ENCODE measurements at places on chromosomes 5 and 9.

GRCh38 chr9:37302277-37302676, 120.2 kb upstream of the GRHPR start:
- peak; percentile 58 for DNase-seq

DNA sequence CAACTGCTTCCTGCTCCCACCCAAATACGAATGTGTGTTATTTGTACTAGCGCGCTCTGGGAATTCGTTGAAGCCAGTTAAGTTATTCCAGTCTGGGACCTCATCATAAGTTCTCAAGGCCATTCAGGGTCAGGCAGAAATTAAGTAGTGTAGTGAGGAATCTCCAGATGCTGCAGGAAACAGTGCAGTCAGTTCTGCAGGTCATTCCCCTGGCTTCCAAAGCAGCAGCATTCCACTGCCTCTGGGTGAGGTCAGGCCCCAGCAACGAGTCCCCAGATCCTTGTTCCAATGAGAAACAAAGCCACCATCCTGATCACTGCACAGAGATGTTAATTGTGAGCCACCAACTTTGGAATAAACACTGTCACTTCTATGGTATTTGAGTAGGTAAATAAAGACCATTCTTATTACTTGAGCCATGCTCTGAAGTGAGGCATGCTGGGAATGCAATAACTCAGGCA, 33.1 kb downstream of the SVEP1 start:
- no peak for DNase-seq

GRCh38 chr5:150443242-150444075, 6.1 kb downstream of the RPS14 start:
- no peak for DNase-seq

DNA sequence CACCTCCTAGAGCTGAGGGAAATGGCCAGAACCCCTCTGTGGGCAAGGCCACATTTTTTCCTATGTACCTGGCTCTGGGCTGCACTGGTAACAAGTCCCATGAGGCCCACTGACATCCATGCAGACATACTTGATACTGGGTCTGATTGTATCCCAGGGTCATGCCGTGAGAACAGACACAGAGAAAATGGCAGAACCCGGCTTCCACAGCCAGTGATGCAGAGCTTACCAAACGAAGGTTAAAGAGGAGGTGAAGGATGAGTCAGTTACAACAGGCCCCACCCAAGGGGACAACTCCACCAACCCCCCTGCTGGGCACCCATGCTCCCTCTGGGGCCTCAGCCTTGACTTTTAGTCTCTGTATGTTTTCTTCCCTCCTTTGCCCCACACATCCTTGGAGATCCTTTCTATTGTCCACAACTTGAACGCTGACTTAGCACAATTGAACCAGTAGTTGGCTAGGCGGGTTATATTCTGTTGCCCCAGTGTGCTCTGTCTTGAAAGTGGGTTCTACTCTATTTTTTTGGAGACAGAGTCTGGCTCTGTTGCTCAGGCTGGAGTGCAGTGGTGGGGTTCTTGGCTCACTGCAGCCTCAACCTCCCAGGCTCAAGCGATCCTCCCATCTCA, 93.5 kb downstream of the DAP start:
- no peak for DNase-seq

- DNase-seq, result peak; percentile 18
These were observed 59.7 kb upstream of the TRPC7 start for GRCh38 chr5:136424835-136425584.

- no peak for DNase-seq
These were observed 10.4 kb downstream of the ZNF618 start for GRCh38 chr9:113886466-113886865.

DNA sequence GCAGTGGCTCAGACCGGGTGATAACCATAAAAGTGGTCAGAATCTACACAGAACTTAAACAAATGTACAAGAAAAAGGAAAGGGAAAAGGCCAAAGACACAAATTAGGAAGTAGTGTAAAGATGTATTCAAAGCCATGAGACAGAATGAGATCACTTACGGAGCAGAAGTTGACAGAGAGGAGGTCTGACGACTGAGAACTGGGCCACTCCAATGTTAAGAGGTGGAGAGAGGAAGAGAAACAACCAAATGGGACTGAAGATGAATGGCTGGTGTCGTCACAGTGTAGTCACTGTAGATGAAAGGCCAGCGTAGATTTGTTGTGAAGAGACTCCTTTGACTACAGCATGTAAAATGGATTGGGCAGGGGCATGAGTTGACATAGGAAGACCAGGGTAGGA, 114.4 kb downstream of the DROSHA start:
- no peak for DNase-seq

DNA sequence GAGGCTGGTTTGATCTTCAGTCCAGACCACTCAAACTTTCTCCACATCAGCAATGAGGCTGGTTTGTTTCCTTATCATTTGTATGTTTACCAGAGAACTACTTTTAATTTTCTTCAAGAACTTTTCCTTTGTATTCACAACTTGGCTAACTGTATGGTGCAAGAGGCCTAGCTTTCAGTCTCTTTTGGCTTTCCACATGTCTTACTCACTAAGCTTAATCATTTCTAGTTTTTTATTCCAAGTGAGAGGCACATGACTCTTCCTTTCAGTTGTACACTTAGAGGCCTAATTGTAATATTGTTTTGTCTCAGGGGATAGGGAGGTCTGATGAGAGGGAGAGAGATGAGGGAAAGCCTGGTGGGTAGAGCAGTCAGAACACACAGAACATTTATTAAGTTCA, 554.0 kb upstream of the ARRDC3 start:
- DNase-seq, result no peak

- DNase-seq, result no peak
These were observed 61.1 kb upstream of the ARAP3 start for GRCh38 chr5:141742866-141743851.

DNA sequence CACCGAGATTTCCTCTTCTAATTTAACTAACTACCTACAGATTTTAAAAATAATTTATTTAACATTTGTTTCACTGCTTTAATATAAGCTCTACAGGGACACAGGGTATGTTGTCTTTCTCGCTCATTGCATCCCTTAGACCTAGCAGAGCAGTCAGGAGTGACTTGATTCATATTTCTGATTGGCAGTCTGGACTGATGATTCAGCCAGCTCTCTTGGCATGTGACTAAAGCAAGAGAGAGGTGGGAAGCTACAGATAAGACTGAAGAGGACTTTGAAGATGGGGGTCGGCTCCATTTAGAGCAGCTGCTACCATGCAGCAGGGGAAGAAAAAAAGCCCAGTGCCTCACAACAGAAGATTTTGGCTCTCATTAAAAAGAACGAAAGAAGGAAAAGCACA, 173.4 kb upstream of the STK32A start:
- no peak for DNase-seq

- no peak for DNase-seq
These were observed 308.2 kb downstream of the ACTL7B start for GRCh38 chr9:108547411-108548135.

- no peak for DNase-seq
These were observed at the start of gene LPAR1 for GRCh38 chr9:111038331-111039230. Gene LPAR1 (minus strand): TSS chr9:111038470. CDS start chr9:110972117, 66,353 bp downstream.

- peak; percentile 52 for DNase-seq
These were observed 16.4 kb downstream of the ITK start for GRCh38 chr5:157197086-157197485.
